Activated CD4-positive, alpha-beta memory T cell treated with anti-CD3 and anti-CD28 coated beads for 36 hours (primary cell): ENCODE measurements at places on chromosomes 16 and 17.

DNA sequence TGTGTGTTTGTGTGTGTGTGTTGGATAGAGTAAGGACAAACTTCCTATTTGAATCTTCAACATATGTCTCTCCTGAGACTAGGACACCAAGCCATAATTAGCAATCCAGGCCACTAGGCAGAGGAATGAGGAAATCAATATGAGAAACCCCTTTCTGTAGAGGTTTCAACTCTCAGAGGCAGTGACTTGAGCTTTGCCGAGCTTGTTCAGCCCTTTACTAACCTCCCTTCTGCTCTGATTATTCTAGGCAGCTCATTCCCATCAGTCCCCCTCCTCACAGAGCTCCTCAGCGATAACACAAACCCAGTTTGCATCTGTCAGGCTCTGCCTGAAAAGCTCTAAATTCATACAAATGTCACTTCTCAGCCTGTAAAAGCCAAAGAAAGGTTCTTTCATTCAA is 1030.3 kb downstream of the CDH8 start:
- no peak for DNase-seq

DNA sequence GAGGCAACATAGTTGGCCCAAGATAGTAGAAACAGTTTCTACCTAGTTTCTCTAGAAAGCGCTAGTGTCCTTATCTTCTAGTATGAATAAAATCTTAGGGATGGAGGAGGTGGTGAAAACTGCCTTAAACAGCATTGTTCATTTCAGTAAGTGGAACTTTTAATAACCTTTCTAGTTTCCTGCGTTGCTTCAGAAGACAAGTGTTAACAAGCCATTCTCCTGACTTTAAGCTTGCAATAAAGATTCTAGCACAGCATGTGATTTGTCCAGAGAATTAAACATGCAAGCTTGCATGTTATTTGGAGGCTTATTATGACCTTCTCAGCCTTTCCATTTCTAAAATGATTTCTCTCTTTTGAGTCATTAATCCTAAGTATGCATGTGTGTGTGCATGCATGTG is 72.3 kb downstream of the TANGO6 start:
- no peak for DNase-seq

- DNase-seq = no peak
Measured at GRCh38 chr16:17408296-17408695, 62.5 kb downstream of the XYLT1 start.

DNA sequence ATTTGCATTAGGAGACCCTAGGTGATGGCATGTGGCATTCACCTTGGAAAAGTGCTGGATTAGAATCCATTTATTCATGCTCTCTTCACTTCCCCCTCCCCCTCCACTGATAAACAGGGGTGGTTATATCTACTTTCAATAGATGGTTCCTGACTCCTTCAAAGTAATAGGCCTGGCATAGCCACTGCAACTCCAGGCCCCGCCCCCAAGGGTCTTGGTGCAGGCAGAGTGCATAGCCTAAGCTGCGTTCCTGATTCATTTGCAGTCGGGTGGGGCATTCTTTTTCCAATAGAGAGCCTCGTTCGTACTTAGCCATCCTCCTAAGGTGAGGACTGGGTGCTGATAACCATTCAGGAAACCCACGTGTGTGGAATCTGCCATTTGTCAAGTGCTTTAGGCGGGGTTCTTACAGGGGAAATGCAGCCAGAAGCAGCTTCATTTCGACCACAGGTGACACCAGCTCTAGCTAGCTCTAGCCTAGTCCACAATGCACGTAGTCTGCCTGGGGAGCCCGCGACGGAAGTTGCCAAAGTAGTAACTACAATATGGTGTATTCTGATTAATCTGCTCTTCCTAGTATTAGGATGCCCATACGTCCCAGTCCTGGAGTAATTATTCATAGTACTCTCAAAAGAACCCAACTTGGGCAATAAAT is 11.1 kb downstream of the UBE2O start:
- DNase-seq = no peak

DNA sequence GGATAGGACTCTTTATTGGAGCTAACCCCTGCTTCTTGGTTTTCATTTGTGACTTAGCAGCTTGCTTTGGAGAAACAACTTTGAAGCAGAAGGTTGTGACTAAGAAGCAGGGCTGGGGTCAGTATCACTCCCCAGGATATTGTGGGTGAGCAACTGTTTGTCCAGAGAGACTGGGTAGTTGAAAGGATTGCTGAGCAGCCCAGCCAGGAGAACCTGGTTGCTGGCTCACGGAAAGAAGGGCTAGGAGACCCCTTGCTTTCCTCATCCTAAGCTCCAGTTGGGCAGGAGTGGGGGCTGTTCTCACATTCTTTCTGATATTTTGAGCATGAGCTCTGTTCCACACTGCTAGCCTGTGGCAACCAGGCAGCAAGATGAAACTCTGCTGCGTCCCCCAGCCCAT is 151.2 kb downstream of the CBLN1 start:
- DNase-seq = no peak

DNA sequence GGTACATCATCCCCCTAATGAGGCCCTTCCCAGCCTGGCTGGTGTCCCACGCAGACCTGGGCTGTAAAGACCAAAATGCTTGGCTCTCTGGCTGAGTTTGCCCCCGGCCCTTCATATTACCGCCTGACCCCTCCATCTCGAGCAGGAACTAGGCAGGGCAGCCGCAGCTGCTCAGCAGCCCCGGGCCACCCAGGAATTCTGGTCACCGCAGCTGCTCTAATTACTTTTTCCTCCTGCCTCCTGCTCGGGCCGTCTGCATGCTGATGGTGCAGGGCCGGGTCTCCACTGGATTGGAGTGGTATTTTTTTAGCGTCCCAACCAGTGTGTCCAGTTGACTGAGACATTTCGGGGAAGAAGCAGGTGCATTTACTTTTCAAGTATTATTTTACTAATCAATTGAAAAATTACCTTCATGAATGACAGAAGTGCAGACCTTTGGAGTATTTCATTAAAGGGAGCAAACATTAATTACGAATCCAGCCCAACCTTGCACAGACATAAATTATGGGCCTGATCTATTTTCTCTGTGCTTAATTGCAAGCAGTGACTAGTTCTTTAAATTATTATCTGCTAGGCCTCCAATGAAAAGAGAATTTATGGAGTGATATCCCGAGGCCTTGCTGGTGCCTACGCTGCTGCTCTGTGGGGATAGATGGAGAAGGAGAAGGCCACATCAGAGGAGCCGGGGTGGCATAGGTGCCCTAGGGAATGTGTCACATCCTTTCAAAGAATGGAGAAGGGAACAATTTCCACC is 176.2 kb downstream of the CYLD start:
- DNase-seq = no peak

DNA sequence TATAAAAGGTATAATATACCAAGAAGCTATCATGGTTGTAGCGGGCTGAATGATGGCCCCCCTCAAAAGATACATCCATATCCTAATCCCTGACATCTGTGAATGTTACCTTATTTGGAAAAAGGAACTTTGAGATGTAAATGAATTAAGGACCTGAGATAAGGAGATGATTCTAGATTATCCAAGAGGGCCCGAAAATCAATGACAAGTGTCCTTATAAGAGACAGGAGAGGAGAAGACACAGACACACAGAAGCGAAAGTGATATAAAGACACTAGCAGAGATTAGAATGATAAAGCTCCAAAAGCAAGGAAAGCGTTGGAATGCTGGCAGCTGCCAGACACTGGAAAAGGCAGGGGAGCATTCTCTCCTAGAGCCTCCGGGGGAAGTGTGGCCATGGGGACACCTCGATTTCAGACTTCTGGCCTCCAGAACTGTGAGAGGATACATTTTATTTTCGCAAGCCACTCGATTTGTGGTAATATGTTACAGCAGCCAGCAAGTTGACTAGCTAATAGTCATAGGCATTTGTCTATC is 12.5 kb upstream of the GP1BA start:
- no peak for DNase-seq

- no peak for DNase-seq
Measured at GRCh38 chr17:28711723-28712031, at the start of gene PROCA1. Gene PROCA1, minus strand, starts transcription at chr17:28711888. Its CDS starts 228 bp downstream, at chr17:28711660.

GRCh38 chr16:15667091-15667742 is 17.2 kb downstream of the NDE1 start:
- no peak for DNase-seq

DNA sequence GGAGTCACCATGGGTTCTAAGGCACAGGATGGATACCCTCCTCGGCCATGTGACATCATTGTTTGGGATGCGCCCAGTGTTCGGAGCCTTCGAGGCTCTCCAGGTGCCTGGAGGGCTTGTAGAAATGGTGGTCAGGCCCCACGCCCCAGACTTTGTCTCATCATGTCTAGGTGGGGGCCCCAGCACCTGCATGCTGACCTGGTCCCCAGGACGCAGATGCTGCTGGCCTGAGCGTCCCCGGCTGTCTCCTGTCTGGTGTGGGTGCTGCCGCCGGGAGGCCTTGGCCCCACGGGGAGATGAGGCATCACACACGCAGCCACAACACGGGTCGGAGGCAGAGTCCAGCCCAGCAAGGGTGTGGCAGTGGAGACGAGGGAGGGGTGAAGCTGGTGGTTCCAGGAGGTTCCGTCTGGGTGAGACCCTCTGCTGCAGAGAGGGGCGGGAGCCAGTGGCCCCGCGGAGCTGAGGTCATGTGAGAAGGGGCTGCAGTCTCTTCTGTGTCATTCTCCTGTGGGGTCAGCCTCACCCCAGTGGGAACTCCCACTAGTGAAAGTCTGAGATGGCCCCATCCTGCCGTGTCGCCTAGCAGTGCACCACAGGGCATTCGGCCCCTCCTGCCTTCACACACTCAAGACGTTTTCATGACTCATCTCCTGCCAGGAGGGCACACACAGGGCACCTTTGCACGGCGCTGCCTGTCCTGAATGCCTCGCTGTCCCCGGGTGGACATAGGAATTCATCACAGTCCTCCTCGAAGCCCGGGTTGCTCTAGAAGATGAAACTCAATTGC is 46.6 kb downstream of the JPH3 start:
- no peak for DNase-seq

DNA sequence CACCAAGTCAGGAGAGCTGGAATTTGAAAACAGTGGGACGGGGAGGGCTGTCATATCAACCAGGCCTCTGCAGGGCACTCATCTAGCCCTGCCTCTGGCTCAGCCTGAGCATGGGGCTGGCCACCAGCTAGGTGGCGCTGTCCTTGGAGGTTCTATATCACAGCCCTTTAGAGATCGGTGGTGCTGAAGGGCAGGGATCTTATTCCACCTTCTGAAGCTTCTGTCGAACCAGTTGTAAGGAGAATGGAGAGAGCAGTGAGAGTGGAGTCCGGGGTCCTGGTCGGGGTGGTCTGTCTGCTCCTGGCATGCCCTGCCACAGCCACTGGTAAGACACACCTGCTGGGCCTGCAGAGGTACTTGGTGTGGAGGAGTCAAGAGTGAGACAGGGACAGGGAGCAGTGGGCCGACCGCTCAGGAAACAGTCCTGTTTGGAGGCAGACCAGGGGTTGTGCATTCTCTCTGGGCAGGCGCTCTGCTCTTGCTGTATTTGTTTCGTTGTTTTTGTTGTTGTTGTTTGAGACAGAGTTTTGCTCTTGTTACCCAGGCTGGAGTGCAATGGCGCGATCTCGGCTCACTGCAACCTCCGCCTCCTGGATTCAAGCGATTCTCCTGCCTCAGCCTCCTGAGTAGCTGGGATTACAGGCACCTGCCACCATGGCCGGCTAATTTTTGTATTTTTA is at the start of gene CES3:
Gene CES3, plus strand, starts transcription at position 202 of the 680 bp plus-strand sequence. Its CDS starts 42 bp downstream, at position 244.
- peak; percentile 83 for DNase-seq

DNA sequence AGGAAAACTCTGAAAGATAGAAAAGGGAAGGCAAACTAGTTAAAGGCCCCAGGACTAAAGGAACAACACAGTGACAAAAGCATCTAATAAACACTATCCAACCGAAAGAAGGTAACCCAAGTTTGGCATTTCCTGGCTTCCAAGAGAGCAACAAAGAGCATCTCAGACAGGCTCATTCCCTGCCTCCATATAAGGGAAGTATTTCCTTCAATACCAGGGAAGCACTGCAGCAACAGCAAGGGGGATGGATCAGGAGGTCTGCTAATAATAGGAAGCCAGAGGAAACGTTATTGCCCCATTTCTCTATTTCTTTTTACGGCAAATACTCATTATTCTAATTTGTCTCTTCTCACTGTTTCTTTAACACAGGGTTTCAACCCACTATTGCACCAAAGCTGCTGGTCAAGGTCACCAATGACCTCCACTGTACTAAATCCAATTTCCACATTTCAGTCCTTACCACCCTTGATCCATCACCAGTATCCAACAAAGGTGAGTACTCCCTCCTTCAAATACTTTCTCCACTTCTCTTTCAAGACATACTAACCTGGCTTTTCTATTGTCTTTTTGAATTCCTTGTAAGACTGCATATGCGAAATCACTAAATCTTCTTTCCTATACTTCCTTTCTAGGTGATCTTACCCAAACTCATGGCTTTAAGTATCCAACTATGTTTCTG is 86.1 kb downstream of the KANSL1 start:
- DNase-seq = no peak

GRCh38 chr16:28301154-28301553 is 8.8 kb downstream of the SBK1 start:
- no peak for DNase-seq
